ENCODE measurements at places on chromosomes 4 and X.

DNA sequence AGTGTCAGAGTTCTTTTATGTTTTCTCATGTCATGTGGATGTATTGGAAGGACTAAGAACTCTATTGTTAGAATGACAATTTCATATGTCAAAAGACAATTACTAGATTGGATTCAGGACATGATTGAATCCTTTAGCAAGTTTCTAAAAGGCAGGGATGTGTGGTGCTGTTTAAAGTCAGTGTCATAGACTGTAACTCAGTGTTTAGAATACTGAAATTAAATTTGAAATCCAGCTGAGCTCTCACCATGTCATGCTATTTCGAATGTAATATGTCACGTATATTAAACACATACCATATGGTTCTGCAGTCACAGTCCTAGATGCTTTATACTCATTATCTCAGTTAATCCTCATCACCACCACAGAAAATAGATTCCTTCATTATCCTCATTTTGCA, 7.8 kb downstream of the GUCY1B1 start:
- no peak for DNase-seq

GRCh38 chr4:183177001-183177400, 77.9 kb downstream of the WWC2 start:
- DNase-seq, result no peak

- DNase-seq, result no peak
Measured at GRCh38 chr4:105933083-105933482, 37.8 kb downstream of the NPNT start.

DNA sequence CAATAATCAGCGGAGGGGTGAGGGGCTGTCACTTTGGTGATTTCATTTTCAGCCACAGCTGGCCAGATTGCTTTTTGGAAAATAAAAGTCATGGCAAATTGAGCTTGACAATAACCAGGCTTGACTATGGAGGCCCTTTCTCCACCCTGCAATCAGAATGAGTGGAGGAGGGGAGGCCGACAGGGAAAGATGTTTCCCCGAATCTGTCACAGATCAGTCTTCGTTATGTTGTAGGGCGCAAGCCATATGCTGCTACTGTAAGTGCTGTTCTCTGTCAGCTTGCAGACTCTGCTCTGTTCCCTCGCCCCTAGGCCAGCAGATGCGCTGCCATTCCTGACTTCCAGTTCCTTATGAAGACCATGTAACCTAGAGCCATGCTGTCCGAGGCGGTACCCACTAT, 114.1 kb downstream of the MGST2 start:
- no peak for DNase-seq

GRCh38 chr4:109998867-109999584, 86.3 kb downstream of the EGF start:
- no peak for DNase-seq

GRCh38 chr4:5403746-5404497, 304.4 kb downstream of the EVC2 start:
- no peak for DNase-seq

DNA sequence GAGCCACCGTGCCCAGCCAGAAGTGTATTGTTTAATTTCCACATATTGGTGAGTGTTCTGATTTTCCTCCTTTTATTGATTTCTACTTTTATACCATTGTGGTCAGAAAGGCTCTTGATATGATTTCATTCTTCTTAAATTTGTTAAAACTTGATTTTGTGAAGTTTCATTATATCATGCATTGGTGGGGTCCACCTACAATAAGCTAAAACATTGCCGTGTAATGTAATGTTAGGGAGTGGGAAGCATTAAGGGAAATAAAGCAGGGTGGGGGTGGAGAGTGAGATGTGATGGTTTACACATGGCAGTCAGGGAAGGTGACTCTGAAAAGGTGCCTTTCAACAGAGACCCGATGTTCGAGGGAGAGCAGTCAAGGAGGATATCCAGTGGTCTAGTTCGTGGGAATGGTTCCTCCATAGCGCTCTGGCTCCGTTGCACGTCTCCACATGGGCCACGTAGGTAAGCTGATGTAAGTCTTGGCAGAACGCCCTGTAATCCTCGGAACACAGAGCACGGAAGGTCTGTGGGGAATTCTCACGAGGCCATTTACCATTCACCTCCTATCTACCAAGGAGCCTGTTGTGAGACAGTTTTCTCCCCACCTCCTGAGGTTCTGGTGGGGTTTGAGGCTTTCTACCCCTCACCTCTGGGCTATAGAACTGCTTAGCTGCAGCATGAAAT, 7.7 kb upstream of the WDR13 start:
- no peak for DNase-seq

GRCh38 chr4:62806816-62807215, 1602.4 kb downstream of the TECRL start:
- no peak for DNase-seq

DNA sequence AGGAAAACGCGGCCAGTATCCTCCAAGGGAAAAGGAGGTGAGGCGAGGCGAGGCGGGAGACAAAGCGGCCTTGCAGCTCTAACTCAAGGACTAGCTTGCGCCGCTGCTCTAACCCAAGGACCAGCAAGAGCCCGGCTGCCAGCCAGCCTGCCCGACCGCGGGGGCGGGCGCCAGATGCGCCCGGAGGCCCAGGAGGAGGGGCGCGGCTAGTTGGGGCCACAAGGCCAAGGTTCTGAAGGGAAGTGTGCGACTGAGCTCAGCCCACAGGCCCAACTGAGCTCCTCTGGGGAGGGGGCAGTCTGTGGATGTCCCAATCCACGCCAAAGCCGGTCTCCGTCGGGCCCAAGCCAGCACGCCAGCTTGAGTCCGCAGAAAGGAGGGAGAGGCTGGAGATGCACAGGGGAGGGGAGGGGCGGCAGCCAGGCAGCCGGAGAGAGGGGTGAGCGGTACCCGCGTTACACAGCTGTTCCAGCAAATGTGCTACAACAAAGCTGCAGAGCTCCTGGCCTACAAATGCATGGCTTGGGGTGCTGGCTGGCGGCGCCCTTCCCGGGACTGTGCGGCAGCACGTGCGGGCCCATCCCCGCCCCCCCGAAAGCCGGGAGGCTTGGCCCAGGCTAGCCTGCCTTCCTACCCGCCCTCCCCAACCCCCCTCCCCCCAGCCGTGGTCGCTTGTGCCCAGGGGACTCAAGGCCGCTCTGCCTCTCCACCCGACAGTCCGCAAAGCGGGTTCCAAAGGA, 637 bp downstream of the AMER1 start:
- DNase-seq, result no peak

DNA sequence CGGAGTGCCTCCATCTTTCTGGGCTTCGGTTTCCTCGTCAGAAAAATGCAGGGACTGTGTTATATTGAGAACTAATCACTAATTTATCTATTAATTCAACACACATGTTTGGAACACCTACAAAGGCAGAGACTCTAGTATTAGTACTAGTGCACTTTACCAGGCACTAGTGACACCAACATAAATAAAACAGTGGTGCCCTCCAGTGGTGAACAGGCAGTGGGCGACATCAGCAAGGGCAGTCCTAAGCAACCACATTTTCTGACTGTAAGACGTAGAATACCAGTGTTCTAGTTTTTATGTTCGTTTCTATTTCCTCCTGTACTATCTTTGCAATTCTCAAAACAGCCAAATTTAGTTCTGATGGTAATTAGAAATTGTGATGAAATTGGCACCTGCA, 69.1 kb upstream of the UCP1 start:
- no peak for DNase-seq

GRCh38 chr4:103415801-103416200, 217.7 kb upstream of the CENPE start:
- no peak for DNase-seq

- DNase-seq, result no peak
Measured at GRCh38 chr4:170089668-170090351, at the start of gene AADAT. TSS of gene AADAT (minus strand) at chr4:170089956. CDS start at chr4:170089690, 266 bp downstream.

GRCh38 chr4:128107766-128108165, 46.7 kb downstream of the LARP1B start:
- DNase-seq, result no peak

GRCh38 chr4:39441593-39441992, 17.1 kb downstream of the RPL9 start:
- DNase-seq, result no peak

GRCh38 chrX:136636121-136636520, 11.8 kb upstream of the CD40LG start:
- no peak for DNase-seq

GRCh38 chr4:185304944-185305690, 90.6 kb downstream of the LRP2BP start:
- DNase-seq, result no peak

DNA sequence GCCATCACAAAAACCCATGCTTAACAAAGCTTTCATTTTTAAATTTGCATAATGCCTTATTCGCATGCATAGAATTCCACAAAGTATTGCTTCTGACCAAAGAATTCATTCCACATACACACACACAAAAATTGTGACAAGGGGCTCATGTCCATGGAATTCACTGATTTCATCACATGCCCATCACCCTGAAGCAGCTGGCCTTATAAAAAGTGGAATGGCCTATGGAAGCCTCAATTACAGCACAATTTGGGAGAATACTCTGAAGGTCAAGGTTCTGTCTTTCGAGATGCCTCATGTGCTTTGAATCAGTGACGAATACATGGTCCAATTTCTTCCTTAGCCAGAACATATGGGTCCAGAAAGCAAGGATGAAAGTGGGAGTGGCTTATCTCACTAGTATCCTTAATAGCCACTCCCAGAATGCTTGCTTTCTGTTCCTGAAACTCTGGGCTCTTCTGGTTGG, 165.7 kb downstream of the KDR start:
- DNase-seq, result no peak

DNA sequence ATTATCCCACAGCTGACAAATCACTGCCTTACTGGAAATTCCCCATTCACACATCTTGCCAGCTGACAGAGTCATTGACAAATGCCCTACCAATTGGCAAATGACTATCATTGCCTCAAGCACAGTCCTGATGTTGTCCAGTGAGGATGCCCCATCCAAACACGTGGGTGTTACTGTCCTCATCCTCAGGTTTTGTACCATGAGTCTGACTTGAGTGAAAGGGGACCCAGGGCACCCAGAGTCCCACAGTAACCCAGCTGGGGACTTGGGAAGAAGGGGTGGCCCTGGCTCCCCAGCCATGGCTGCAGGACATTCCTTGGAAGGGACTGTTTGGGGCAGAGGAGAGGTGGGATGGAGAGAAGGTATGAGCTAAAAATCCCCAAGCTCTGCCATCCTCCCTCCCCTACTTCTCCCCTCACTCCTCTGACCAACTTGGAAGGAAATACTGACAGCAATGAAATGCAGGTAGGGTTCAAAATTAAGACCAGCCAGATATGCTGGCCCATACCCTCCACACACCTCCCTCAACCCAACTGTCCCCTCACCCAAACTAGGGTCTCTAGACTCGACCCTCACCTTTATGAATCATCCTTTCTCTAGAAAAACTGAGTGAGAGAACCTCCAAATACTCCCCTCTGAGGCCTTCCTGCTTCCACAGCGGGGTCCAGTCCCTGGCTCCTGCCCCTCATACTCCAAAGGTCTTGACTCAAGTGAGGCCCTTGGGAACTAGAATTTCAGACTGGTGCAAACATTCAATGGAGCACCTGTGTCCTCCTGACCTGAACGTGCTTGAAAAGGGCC, 5.1 kb downstream of the TIMP1 start:
- no peak for DNase-seq

- no peak for DNase-seq
Measured at GRCh38 chrX:150486011-150486410, 82.4 kb upstream of the MTM1 start.

- no peak for DNase-seq
Measured at GRCh38 chr4:95445251-95445650, 103.5 kb downstream of the UNC5C start.

GRCh38 chr4:140113653-140114052, 40.3 kb downstream of the MAML3 start:
- DNase-seq, result no peak

All from stimulated activated CD4-positive, alpha-beta T cell treated with anti-CD3 and anti-CD28 coated beads, Interleukin-1b, Interleukin-23, amount 100 ng/mL, for 1 hour (primary cell).